ENCODE measurements at places on chromosomes 11 and 22.

- no peak for DNase-seq
Measured at GRCh38 chr22:43823353-43823908, 11.3 kb upstream of the EFCAB6 start.

DNA sequence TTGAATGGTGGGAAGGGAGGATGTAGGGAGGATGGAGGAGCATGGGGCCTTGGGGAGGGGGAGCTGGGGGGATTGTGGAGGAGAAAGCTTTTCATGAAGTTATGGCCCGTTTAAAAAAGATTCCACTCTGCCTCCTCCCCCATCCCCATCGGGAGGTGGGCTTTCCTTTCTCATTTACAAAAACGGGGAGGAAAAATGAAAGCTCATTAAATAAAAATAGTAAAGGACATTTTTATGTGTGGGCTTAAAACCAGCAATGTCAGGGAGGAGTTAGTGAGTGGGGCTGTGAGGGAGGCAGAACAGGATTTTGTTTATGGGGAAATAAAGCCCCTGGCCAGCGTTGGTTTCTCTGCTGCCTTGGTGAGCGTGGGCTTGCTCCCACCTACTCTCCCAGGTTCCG lies 83.2 kb downstream of the ZBTB16 start:
- DNase-seq = no peak

DNA sequence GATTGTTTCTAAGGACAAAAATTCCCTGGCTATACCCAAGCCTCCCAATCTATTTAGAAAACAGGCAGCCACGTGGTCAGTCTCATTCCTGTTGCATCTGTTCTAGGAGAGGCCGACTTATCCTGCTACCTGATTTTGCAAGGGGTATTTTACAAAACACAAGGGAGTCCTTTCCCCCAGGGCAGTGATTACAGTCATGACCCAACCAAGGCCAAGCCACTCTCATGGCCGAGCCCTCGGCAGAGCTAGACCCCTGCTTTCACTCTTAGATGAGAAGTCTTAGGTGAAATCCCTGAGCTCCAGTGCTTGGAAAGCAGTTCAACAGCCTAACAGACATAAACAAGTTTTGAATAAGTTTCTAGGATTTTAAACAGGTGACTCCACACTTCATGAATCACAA lies 89.0 kb upstream of the PITPNB start:
- no peak for DNase-seq

- DNase-seq = no peak
Measured at GRCh38 chr11:95242091-95242844, 11.3 kb upstream of the SESN3 start.

GRCh38 chr11:69489746-69490365 lies 8.4 kb downstream of the LINC01488 start:
- DNase-seq = peak; percentile 39

GRCh38 chr11:128483211-128483788 lies 104.1 kb downstream of the ETS1 start:
- no peak for DNase-seq

GRCh38 chr11:46122945-46123715 lies 1.9 kb upstream of the PHF21A start:
- DNase-seq = no peak

- DNase-seq = no peak
Measured at GRCh38 chr22:31977939-31978338, 33.6 kb downstream of the YWHAH start.

GRCh38 chr22:24357547-24357946 lies 69.9 kb upstream of the ADORA2A start:
- no peak for DNase-seq

Measured in right cardiac atrium (tissue), 5 donors.